GM04503 (cell line): ENCODE measurements at places on chromosomes 12 and 14.
A peak's percentile ranks its signal among the peaks of the same experiment; 100 is the strongest.

DNA sequence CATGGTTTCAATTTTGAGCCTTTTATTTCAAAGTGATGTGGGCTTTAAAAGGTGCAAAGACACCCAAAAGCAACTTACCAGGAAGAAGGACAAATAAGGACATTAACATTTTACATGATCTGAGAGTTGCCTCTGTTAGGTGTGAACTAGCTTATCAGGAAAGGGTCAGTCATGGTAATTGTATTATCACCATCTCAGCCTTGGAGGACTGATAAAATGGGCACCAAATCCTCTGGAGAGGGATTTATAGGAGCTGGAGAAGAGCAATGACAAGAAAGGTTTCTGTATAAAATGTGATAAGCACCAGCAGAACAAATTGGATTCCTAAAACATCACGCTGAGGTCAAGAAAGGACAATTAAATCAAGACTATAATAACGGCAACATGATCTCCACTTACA is 217.7 kb upstream of the PRICKLE1 start:
- DNase-seq = no peak

DNA sequence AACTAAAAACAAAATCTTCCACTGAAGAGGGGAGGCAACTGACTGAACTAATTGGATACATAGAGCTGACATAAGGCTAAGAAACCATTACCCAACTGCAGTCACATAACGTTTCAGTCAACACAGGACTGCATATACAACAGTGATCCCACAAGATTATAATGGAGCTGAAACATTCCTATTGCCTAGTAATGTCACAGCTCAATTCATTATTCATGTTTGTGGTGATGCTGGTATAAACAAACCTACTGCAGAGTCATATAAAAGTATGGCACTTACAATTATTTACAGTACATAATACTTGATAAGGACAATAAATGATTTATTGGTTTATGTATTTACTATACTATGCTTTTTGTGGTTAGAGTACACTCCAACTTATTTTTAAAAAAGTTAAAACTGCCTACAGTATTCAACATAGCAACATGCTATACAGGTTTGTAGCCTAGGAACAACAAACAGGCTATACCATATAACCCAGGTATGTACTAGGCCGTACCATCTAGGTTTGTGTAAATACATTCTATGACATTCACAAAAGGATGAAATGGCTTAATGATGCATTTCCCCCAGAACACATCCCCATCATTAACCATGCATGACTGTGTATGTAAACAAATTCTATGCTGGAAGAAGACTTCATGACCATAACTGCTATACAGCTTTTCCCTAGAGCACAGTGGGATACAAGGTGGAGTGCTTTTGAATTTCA is 4.3 kb downstream of the NAP1L1 start:
- DNase-seq = peak; percentile 7

- DNase-seq = peak; percentile 54
Observed at GRCh38 chr14:38197784-38198335, 9.8 kb upstream of the SSTR1 start.

- no peak for DNase-seq
Observed at GRCh38 chr12:109946505-109946904, 46.4 kb downstream of the TCHP start.

DNA sequence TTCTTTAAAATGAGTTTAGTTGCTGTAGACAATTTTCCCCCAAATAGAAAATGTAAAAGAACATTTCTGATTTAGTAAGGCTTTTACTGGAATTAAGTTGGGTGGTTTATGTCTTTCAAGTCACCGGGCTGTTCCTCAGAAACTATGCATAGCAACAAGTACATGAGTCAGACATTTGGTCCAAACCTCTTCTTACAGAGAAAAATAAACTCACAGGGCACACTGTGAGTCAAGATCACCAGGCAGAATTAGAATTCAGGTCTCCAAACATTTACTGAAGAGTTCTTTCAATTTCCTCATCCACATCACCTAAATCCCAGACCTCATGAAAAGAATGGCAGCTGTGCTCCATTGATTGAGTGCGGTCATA is 476.1 kb upstream of the SOX5 start:
- no peak for DNase-seq

DNA sequence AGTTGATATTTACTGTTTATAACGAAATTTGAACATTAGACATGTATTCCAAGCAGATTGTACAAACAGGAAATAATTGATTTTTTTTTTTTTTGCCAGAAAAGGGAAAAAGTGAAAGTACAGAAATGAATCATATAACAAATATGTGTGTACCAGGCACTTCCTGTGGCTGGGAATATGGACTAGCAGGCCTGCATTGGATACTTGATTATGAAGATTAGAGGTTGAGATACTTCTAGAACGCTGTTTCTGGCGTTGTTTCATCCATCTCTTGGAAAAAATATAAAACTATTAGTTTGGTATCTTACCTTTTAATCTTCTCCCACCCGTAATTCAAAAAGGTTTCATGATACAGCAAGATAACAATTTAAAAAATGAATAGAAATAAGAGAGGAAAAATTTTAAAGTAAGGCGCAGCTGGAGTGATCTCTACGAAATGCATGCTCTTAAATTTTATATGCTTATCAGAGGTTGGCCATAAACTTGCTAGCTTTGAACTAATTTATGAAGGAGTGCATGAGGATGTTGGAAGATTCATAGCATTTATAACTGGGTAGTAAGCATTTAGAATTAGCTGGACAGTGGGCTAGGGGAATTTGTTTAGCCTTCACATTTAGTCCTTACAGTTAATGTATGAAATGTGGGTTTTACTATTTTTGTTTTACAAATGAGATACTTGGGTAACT is 90.8 kb downstream of the AEBP2 start:
- DNase-seq = no peak

DNA sequence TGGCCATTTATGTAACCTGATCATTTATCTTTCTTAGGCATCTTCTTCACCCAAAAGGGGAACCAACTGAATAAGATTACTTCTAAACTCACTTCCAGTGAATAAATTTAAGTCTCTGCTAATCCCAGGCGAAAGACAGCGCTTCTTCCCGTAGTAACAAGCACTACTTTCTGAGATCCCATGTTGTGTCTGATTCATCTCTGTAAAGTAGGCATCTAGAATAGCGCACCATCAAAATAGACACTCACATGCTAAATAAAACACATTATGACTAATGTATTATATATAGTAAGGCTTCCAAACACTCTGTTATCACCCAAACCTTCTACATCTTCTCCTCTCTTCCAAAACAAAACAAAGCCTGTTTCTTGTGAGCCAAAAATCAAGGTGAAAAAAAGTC is 15.1 kb downstream of the GTF2A1 start:
- DNase-seq = no peak

DNA sequence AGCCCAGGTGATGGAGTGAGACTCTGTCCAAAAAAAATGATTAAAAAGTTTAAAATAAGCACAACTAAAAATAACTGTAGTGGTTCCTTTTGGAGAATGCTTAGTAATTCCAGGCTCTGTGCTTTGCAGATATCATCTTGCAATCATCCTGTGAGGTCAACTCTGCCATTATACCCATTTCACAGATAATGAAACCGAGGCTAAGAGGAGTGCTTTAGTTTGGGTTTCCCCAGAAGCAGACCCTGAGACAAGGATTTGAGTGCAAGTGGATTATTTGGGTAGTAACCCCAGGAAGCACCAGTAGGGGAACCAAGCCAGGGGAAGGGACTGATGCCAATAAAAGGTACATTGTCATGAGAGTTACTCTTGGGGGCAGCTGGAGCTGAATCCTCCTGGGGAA is 44.7 kb downstream of the RIN3 start:
- no peak for DNase-seq

DNA sequence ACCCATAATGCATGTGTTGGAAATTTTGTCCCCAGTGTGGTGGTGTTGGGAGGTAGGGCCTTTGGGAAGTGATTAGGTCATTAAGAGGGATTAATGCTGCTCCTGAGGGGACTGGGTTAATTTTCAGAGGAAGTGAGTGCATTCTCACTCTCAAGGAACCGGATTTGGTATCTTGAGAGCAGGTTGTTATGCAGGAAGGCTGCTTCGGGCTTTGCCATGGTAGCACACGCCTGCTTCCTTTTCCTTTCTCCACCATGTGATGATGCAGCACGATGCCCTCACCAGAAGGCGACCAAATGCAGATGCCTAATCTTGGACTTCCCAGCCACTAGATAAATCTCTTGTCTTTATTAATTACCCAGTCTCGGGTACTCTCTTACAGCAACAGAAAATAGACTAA is 257.1 kb downstream of the SSPN start:
- DNase-seq = no peak

DNA sequence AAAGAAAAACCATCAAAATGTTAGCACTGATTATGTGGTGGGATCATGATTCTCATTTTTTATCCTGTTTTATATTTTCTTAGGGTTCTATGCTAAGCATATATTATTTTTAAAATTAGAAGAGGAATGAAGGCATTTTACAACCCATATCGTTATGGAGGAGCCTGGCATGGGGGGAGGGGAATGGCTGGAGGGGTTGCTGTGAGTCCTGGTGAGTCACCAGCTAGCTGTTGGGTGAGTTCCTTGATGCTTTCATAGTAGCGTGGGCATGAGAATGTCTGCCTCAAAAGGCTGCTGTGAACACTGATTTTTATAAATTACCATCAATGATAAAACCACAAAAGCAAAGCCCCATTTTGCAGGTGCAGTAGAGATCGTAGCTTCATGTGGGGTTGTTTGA is 46.9 kb downstream of the C14orf132 start:
- DNase-seq = no peak

DNA sequence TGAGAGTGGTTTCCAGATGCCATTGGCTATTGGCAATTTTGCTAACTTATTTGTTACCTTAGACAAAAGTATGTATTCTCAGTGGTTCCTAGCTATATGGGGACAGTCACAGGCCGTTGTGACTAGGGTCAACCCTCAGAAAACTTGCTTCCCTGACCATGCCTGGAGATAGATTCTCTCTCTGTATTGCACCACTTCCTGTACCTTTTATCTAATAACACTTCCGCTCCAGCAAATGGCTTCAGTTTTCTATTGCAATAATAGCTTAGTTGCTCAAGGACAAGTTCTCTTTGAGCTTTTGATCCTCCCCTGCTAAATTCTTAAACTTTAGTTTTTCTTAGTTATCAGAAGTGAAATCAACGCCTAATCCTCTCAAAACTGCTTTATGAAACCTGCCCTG is 338.0 kb downstream of the RMST start:
- no peak for DNase-seq

GRCh38 chr12:116280595-116281290 is 3.2 kb upstream of the MED13L start:
- no peak for DNase-seq
